IPS-NIHi11 (cell line): ENCODE measurements at places on chromosomes 1 and 21.

DNA sequence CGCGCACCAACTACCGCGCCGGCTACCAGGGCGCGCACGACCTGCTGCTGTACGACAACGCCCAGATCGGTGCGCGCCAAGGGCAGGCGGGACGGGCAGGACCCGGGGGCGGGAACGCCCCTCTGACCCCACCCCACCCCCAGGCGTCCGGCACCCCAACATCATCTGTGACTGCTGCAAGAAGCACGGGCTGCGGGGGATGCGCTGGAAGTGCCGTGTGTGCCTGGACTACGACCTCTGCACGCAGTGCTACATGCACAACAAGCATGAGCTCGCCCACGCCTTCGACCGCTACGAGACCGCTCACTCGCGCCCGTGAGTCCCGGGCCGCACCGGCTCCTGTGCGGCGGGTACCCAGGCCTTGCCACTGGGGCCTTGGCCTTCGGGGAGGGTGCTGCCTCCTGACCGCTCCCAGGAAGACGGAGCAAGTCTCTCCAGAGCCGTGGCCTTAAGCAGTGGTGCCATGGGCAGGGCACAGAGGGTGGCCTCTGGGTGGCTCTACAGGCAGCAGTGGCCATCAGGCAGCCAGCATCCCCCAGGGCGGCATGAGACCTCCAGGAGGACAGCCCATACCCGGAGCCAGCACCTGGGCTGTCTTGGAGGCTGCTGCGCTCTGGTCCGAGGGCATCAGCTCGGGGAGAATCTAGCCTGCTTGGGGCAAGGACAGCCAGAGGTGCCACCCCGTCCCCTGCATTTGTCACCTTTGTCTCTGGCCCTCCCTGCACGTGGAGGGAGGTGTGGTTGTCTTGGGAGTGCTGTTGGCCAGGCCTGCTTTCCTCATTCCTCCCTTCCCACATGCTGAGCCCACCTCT, 8.1 kb upstream of the MMP23B start:
- no peak for DNase-seq

- DNase-seq: no peak
These were observed 17.1 kb upstream of the ADGRB2 start for GRCh38 chr1:31781138-31781755.

- peak; percentile 58 for DNase-seq
These were observed at the start of gene LDLRAD1 for GRCh38 chr1:54017979-54018378. TSS of gene LDLRAD1 (minus strand) at chr1:54018186. CDS start at chr1:54018112, 74 bp downstream.

- DNase-seq: peak; percentile 41
These were observed 320.9 kb downstream of the ASTN1 start for GRCh38 chr1:176843352-176844297.

DNA sequence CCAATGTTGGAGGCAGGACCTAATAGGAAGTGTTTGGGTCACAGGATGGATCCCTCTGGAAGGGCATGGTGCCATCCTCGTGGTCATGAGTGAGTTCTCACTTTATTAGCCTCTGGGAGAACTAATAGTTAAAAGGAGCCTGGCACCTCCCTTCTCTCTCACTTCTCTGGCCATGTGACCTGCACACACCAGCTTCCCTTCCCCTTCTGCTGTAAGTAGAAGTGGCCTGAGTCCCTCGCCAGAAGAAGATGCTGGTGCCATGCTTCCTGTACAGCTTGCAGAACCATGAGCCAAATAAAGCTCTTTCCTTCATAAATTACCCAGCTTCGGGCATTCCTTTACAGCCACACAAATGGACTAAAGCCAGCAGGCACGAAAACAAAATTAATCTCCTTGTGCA, 23.6 kb downstream of the ACOT7 start:
- DNase-seq: no peak

- peak; percentile 55 for DNase-seq
These were observed 18.4 kb downstream of the ZBTB17 start for GRCh38 chr1:15957221-15958095.

DNA sequence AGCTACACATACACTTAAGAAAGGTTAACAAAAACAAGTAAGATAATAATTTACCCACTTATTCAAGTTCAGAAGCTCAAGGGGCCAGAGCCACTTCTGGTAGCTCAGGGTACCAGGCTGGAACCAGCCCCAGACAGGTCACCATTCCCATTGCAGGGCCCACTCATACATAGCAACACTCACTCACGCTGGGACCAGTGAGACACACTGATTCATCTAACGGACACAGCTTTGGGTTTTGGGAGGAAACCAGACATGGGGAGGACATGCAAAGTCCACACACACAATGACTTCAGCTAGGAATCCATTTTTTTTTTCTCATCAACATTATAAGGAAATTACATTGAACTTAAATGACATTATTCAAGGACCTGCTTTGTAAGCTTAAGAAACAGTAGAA, 169.1 kb downstream of the ZC3H11B start:
- no peak for DNase-seq

DNA sequence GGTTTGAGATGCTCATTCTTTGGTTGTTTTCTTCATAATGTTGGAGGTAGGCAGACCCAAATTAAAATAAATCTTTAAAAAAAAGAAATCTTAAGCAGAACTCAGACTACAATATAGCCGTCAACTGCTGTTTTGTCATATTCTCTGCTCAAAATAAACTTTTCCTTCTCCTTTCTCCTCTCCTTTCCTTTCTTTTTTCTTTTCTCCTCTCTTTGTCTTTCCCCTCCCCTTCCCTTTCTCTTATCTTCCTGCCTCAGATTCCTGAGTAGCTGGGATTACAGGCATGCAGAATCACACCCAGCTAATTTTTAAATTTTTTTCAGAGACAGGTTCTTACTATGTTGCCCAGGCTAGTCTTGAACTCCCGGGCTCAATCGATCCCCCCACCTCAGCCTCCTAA, 24.8 kb upstream of the MTF1 start:
- DNase-seq: no peak

- DNase-seq: no peak
These were observed 5.8 kb upstream of the FNBP1L start for GRCh38 chr1:93442008-93442666.

DNA sequence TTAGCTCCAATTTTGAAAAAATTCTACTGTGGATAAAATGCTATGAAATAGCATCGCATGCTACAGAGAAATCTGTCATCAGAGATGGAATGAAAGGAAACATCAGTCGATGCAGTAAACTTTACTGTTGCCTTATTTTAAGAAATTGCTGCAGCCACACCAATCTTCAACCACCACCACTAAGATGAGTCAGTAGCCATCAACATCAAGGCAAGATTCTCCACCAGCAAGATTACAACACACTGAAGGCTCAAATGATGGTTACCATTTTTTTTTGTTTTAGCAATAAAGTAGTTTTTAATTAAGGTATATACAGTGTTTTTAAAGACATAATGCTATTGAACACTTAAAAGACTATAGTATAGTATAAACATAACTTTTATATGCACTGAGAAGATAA, 95.6 kb upstream of the JUN start:
- no peak for DNase-seq

GRCh38 chr1:239448911-239449310, 62.5 kb downstream of the CHRM3 start:
- no peak for DNase-seq

GRCh38 chr1:56135069-56135863, 444.1 kb downstream of the PLPP3 start:
- DNase-seq: no peak

DNA sequence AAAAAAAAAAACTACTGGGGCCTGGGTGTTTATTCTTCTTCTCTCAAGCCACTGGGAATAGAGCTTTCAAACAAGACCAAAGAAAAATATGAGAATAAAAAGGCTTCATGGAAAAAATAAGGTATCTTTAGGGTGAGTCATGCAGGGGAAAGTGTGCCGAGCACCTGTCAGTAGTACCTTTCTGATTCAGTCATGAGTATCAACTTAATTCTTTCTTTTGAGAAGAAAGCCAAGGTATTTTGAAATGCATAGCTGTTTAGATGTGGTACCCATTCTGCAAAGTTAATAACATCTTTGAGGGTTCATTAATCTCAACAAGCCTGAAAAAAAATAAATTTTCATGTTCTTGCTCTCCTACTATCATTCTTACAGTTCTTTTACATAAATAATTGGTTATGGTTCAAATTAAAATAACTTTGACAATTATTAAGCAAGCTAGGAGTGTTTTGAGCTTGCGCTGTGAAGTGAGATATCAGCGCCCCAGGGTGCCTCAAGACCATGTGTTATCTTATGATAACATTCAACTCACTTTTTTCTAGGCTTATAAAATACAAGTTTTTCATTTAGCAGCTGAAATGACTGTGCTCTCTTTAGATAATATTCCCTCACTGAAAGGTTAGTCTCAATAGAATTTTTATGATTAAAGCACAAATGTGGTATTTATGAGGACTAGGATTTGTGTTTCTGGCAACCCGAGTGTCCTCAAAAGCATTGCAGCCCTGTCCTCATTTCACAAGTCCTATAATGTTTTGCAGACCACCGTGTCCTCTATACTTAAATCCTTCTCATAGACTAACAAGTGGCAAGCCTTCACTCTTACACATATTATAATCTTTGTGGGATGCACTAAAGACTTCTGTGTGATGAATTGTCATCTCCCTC, 138.6 kb downstream of the SLC44A5 start:
- no peak for DNase-seq

DNA sequence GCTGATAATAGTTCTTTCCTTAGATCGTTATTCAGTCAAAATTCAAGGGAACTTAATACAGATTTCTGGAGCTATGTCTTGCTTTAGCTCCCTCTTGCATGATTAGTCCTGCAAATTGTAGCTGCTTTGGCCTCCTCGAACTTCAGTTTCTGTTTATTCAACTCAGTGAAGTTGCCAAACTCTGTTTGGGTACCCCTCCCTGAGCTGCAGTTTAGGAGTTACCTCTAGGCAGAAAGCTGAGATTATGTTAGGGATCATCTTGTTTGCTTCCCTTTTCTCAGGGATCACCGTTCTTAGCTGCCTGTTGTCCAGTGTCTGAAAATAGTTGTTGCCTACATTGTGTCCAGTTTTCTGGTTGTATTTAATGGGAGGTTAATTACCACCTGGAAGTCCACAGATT, 43.5 kb downstream of the SNX27 start:
- DNase-seq: no peak

DNA sequence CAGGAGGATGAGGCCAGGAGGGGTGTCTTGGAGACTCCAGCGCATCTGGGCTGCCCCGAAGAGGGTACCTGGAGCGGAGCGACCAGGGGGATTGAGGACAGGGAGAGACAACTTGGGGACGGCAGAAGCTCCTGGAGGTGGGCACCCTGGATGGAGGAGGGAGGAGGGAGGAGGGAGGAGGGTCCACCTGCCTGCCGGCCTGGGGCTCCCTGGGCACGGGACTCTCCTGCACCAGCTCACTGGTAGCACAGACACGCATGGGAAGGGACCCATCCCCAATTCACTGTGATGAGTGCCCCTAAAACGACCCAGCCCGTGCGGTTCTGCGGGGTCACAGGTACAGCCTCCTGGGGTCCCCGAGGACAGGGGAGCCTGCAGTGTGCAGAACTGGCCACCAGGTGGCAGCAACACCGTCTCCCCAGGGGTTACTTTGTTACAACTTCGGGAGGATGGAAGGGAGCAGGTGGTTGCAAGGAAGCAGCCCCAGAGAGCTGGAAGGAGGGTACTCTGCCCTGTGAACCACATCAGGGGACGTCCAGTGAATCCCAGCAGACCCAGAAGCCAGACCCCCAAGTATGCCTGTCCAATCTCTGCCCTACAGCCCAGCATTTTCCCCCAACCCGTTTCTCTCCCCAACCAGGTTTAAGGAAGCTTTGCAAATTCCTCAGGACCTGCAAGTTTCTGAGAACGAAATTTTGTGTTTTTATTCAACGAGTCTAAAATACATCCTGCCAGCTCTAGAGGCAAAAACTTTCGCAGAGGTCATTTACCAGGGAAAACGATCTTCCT, 482.4 kb downstream of the NPHP4 start:
- peak; percentile 91 for DNase-seq

DNA sequence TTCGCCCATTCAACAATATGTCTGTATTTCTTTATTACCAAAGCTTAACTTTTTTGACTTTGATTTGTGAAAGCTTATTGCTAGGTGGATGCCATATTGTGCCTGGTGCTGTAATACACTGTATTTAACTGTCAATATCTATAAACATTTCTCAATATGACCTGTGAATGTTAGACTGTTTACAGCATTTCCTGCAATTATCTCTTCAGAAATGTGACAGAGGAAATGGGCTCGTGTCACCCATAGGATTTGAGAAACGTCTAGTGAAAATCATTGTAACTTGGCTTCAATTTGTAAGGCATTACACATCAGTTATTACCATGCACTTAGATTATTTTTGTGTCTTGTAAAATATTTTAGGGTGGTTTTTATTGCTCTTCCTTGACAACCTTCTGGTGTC, 237.8 kb upstream of the ADGRL2 start:
- no peak for DNase-seq

GRCh38 chr1:39690225-39690624, 1.0 kb downstream of the HPCAL4 start:
- no peak for DNase-seq

GRCh38 chr1:56357927-56358690, 221.3 kb downstream of the PLPP3 start:
- DNase-seq: no peak

DNA sequence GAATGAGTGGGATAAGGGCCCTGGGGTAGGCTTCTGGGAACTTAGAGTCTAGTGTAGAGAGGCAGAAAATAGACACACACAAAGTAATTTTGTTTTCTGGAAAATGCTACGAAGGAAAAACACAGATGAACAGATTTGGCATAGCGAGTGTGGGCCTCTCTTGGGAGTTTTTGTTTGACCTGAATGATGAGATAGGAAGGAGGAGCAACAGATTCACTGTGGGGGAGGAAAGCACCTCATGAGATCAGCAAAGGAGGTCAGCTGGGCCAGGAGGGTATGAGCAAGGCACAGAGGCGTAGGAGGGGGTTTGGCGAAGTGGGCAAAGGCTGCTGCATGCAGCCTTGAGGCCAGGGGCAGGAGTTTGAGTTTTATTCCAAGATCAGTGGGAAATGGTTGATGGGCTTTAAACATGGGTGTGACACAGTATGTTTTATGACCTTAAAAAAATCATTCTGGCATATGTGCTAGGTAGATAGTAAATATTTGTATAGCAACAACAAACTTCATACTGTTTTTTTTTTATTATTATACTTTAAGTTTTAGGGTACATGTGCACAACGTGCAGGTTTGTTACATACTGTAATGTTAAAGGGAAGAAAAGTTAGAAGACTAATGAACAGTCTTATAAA, 57.9 kb downstream of the FGGY start:
- DNase-seq: no peak

- no peak for DNase-seq
These were observed 38.7 kb upstream of the EFHD2 start for GRCh38 chr1:15370781-15371520.

DNA sequence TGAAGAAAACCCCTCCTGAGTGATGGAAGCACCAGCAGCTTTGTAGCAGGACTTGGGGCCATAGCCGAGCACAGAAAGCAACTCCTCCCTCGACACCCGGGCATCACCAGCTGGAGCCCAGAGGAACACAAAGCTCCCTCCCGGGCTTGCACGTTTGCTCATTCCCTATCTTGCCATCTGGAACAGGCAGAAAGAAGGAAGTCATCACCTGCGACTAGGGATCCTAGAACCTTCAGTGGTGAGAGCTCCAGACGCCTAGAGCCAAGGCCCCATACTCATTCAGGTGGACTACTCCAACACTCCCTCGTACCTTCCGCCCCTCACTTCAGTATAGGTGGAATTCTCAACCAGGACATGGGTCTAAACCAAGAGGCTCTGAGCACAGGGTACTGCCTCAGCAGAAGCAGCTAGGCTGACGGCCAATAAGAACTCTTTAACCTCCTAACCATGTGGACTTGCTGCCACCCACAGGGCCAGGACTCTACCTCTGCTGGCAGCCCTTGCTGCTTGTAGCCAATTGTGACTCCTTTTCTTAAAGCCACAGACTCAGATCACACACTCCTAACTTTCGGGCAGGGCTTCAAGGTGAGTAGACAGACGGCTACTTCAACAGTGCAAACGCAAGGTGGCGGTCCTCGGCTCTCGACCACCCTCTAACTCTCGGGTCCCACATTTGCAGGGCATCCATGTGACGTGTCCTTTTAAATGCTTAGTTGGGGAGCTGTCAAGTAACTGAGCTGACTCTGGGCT, 65.4 kb downstream of the NPHP4 start:
- DNase-seq: no peak
